ENCODE measurements at places on chromosomes 7 and 10. TPM values are rescaled to one million over a fixed set of nuclear protein-coding genes. Genes with fewer than 3 reads are reported as not detected.

GRCh38 chr7:101232141-101232850 lies 5.3 kb downstream of the CLDN15 start:
- DNase-seq = no peak

Gene ERLIN1
- total RNA-seq = 13.8 TPM

DNA sequence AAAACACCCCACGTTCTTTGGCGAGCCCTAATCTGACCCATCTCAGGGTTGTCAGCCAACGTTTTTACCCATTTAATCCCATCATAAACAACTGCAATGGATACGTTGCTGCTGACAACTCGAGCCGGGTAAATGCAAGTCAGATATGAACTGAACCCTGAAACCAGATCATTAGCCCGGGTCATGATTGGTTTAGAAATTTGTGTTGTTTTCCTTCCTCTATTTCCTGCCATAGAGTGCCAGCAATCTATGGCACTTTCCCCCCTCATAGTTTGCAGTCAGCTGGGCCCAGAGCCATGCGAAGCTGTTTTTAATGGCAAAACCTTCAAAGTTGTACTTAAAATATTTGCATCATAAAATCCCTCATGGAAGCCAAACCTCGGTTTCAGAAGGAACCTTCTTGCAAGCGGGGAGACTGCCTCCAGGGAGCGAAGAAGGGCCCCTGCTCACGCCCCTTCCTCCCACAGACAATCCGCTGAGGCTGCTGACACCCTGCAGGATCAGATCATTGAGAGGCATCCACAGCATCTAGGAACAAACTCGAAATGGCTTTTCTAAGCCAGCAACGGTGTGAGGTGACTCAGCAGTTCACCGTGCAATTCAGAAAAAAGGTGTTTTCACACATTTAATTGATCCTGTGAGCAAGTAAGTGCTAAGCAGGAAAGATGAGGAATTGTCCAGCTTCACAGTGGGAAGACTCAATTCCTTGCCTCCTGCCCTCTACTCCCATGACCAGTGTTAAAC lies 710.1 kb downstream of the PARD3 start:
- no peak for DNase-seq

DNA sequence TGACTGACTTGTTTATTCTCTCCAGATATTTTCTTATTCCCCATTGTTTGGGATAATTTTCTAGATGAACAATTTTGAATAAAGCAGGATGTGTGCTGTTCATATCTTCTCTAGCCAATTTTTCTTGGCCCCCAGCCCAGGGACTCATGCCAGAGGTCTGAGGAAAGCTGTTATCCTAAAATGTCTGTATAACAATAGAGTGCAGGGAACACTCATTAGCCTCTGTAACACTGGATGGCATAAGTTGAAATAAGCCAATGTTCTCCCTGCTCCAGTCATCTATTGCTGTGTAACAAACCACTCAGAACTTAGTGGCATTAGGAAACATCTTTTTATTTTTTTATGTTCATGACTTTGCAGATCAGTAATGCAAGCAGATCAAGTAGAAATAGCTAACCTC lies 121.7 kb upstream of the TRIM24 start:
- no peak for DNase-seq

- DNase-seq = no peak
Measured at GRCh38 chr7:35512716-35513115, 182.2 kb downstream of the HERPUD2 start.
